ENCODE measurements at places on chromosomes 7 and 10.

DNA sequence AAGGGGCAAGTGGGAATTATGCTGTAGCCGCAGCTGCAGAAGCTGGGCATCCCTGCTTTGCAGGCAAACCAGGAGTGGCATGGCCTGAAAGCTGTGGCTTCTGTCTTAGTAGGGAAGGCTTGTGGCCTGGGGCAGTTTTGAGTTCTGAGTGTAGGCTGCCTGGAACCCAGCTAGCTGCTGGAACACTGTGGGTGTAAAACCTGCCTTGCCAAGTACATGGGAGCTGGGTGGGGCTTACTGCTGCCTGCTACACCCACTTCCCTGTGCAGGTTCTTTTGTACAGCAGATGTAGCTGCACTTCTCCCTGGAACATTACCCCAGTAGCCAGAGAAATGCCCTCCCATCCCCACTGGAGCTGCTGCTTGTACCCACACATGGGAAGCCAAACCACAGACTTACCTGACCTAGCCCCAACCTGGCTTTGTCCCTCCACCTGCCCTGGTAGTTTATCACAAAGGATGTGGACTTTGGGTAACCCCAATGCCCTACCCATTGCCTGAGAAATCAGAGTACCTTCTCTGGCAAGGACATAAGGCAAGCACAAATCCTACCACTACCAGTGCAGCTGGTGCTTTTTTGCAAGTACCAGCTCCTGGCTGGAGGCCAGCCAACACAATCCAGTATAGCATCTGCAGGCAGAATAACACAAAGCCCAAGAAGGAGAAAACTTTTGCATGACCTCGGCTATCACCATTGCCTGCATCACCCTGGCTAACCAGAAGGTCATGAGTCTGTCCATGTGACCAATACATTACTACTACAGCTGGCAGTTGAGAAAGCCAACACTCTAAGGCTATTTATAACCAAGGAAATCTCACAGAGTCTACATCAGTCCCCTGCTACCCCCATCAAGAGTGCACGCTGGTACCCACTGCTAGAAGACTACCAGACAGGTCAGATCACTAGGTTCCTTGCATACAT lies 26.5 kb upstream of the PPP1R3A start:
- no peak for DNase-seq

- DNase-seq = peak; percentile 50
Observed at GRCh38 chr7:12257582-12257981, 46.5 kb downstream of the TMEM106B start.

- DNase-seq = no peak
Observed at GRCh38 chr10:75987616-75988015, 556.2 kb downstream of the LRMDA start.

GRCh38 chr10:15113766-15114165 lies 16.6 kb downstream of the RPP38 start:
- DNase-seq = no peak

GRCh38 chr7:132345543-132346129 lies 230.6 kb downstream of the PLXNA4 start:
- DNase-seq = no peak

Data from KBM-7 (cell line).